Ecto neural progenitor cell (in vitro differentiated cells): ENCODE measurements at places on chromosomes 4 and X.
A peak's percentile ranks its signal among the peaks of the same experiment; 100 is the strongest.

DNA sequence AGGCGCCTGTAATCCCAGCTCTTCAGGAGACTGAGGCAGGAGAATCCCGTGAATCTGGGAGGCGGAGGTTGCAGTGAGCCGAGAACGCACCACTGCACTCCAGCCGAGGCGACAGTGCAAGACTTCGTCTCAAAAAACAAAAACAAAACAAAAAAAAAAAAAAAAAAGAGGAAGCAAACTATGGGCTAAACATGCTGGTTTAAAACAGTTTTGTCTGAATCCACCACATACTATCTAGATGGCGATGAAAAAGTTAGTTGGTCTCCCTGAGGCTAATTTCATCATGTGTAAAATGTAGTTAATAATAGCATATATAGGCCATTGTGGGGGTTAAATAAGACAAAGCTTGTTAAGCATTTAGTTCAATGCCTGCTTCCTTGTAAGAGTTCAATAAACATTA is 451.1 kb downstream of the RPA4 start:
- DNase-seq, result no peak

GRCh38 chr4:2399216-2399615 is 19.2 kb downstream of the ZFYVE28 start:
- DNase-seq, result no peak

DNA sequence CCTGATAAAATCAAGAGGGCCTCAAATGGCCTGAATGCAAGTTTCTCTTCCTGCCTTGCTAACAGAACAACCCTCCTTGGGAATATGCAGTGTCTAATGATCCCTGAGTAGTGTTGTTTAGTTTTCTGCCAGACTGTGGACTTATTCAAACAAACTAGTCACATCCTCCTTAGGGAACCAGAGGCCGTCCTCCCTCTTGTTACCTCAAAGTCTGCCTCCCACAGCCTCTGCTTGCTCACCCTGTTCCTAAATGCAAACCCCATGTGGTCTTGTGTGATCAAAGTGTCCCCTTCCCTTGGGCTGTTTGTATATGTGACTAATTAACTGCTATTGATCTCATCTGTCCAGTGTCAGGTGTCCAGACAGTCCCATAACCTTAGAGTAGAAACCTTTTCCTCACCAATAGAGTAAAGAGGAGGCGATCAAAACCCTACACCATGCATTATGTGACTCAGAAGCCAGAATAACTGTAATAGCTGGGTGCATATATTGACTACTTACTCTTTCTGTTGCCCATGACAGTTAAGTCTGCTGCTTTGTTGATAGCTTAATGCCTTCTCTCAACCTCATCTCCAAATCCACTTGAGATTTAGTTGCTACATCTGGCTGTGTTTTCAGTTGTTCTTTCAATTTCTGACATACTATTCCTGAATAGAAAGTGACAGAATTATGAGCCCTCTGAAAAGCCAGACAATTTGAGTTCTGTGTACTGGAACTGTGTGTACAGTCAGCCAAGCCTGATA is 473.0 kb upstream of the NWD2 start:
- DNase-seq, result no peak

- DNase-seq, result no peak
Observed at GRCh38 chrX:129877401-129877800, 28.6 kb upstream of the UTP14A start.

DNA sequence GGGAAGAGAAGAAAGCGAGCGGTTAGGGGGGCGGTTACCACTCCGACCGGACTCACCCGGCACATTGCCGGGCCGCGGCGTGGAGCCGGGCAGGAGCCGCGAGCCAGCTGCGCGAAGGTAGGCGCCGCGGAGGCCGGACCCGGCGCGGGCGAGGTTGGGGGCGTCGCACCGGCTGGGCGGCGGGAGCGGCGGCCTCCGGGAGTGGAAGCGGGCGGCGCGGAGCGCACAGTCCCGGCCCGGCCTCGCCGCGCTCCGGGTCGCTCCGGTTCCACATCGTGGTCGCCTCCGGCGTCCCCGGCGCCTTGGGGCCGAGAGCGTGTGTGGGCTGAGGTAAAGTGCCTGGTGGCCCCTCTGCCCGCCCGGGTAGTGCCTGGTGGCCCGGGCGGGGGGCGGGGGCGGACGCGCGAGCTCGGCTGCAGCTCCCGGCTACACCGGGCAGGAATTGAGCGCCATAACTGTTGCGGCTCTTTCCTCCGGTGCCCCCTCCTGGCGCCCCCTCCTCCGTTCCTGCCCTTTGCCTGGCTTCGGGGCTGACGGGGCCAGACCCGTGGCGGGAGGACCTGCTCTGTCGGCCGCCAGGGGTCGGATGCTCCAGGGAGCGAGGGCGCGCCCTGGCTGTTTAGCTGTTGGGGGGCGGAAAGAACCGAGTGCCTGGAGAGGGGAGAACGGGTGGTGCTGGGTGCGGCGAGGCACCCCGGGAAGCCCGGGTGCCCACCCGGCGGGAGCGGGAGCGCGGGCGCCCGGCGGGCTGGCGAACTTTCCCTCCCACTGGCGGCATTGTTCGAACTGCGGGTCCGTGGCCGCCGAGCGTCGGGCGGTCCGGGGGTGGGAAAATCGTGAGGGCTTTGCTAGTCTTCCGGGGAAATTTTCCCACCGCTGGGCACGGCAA is 626 bp downstream of the JADE3 start:
- peak; percentile 75 for DNase-seq

GRCh38 chr4:169005453-169006099 is 4.5 kb downstream of the CBR4 start:
- DNase-seq, result no peak

DNA sequence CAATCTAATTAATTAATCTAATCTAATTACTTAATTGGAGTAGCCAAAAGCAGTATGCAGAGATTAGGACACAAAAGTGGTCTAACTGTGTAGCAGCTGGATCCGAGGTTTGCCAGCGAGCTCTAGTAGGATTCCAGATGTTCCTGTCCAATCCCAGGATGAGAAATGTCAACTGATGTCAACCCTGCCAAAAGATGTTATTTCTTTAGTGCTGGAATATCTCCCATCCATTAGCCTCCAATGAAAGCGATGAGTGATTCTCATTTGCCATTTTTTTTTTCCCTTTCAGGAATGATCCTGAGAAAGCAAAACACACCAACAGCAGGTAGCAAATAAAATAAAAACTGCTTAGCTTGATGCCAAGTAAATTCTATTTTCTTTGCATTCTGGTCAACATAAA is 372.9 kb downstream of the STIM2 start:
- DNase-seq, result no peak

GRCh38 chrX:2635342-2635741 is 55.8 kb upstream of the CD99 start:
- DNase-seq, result no peak

DNA sequence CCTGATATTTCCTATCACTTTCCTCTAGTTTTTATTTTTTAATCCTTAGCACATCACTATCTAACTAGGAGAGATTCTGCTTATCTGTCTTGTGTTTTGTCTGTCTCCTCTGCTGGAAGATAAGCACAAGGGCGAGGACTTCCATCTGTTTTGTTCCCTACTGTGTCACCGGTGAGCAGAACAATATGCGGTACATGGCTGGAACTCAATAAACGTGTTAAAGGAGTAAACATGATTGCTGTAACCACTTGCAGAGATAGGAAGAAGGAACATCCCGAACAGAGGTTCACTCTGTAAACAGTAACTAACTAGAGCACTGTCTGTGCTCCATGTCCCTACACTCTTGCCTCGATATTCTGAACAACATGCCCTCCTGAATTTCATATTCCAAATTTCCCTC is 5.2 kb downstream of the HS3ST1 start:
- DNase-seq, result no peak
